SHP77 treated with DMSO at 0.1 percent for 48 hours (cell line): ENCODE measurements at places on chromosomes 5 and 9.

DNA sequence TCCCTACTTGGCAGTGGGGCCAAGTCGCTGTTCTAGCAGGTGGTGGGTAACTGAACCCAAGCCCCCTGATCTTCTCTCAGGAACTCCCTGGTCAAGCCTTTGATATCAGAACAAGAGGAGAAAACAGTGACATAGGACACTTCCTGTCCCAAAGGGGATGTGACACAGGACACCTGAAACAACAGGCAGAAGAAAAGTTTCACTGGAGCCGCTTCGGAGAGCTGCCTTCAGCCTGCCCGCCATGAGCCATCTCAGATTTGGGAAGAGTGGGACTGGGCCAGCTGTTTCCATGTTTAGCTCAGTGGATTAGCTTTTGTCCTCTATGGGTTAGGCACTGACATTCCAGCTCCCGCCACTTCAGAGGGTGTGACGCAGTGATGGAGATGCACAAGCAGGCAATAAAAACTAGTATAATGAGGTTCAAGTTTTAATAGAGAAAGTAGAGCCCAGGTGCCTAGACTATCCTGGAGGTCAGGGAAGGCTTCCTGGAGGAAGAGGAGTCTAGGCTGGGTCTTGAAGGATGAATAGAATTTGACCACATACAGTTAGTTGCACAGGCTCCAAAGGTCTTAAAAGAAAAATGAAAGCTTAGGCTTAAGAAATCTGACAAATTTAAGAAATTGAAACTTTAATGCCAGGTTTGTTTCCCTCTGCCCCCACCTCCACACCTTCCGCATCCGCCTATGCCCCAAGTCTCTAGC, 104.1 kb upstream of the SPRY4 start:
- DNase-seq: no peak

GRCh38 chr5:178207183-178207916, 3.0 kb downstream of the HNRNPAB start:
- DNase-seq: no peak

DNA sequence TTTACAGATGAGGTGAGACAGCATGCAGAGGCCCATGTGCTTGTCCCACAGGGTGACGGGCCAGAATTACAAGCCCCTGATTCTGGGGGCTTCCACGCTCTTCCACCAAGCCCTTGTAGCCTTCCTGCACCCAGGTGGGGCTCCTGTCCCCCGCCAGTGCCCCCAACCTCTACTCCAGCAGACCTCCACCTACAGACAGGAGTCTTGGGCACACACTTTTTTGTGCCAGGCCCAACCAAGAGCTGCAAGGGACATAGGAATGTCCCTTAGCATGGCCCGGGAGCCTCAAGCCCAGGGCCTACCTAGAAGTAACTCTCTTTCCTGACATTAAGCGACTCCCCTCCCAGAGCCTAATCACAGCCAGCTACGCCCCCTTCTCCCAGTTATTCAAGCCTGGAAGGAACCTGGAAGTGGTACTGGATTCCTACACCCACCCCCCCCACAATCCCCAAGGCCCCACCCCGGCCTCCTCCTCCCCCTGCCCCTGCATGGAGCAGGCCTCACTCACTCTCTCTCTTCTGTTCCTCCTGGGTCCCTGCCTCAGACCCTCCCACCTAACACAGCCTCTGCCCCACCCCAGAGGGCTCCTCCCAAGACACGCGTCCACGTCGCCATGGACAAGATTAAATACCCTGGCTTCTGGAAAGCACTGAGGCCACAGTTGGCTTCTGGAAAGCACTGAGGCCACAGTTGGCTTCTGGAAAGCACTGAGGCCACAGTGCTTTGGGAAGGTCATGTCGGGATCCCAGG, 30.5 kb downstream of the ADAMTS2 start:
- DNase-seq: no peak

DNA sequence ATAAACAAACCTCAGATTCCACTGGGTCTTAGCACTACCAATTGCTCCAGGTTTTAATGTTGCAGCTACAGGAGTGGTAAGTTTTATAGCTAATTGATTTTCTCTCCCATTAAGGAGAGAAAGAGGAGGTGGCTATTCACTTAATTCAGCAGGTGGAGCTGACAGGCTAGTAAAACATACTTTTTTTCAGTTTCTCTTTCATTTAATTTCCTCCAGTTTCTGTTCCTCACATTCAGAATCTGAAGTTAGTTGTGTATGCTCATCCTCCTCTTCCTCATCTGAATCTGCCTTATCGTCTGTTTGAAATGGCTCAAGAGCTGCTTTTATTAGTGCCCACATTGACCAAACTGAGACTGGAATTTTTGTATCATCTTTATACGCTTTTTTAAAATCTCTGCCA, 98.0 kb downstream of the PLPPR1 start:
- DNase-seq: no peak

GRCh38 chr9:22413884-22414283, 32.7 kb upstream of the DMRTA1 start:
- no peak for DNase-seq
